ENCODE measurements at places on chromosomes 11 and 22. TPM values are rescaled to one million over a fixed set of nuclear protein-coding genes. Genes with fewer than 3 reads are reported as not detected.
A peak's percentile ranks its signal among the peaks of the same experiment; 100 is the strongest.

The OR51B5 gene
- total RNA-seq = 1.2 TPM

The GGA1 gene
- 54.2 TPM for total RNA-seq

The C11orf16 gene
- not detected for total RNA-seq

The OR4A16 gene
- total RNA-seq = not detected

The MMP12 gene
- total RNA-seq = not detected

The ATF4 gene
- total RNA-seq = 174 TPM

The P4HA3 gene
- total RNA-seq = 2.9 TPM

The TRMU gene
- total RNA-seq = 113 TPM

The SMTN gene
- 46.2 TPM for total RNA-seq

The CSF2RB gene
- total RNA-seq = 1.9 TPM

- H3K4me1 ChIP-seq = no peaks in the 10 kb centered on the region
- peaks cover 61% of the 10 kb centered on the region for H3K36me3 ChIP-seq
- DNase-seq = no peak
- no peaks in the 10 kb centered on the region for H3K27me3 ChIP-seq
Measured at GRCh38 chr11:36492724-36493304, 17.3 kb downstream of the TRAF6 start.

- no peaks in the 10 kb centered on the region for H3K27me3 ChIP-seq
- H3K4me3 ChIP-seq = no peak overlapping the region
- peaks cover 13% of the 10 kb centered on the region for H3K4me1 ChIP-seq
- H3K27ac ChIP-seq = no peak overlapping the region
Measured at GRCh38 chr22:27851974-27852746, 50.6 kb upstream of the MN1 start.

- no peak overlapping the region for H3K4me3 ChIP-seq
- no peak for DNase-seq
- H3K4me1 ChIP-seq = no peaks in the 10 kb centered on the region
- peak overlapping the region; percentile 33 for H3K27ac ChIP-seq
Measured at GRCh38 chr22:46673662-46674236, 53.6 kb downstream of the GRAMD4 start.

DNA sequence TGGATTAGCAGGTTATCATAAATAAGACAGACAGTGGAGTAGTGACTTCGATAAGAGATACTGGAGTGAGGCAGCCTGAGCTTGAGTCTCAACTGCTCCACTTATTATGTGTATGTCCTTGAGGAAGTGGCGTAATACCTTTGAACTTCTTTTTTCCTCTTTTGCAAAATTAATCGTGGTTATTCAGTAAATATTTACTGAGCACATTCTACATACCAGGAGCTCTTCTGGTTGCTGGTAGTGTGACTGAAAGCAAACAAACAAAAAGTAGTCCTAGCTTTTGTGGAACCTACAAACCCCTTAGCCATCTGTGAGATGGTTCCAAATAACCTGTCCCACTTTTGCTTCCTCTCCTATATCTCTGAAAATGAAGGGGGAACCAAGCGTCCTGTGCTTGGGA is 125.6 kb upstream of the ASPHD2 start:
- H3K27ac ChIP-seq = no peak overlapping the region
- DNase-seq = no peak
- no peaks in the 10 kb centered on the region for H3K4me1 ChIP-seq
- no peaks in the 10 kb centered on the region for H3K36me3 ChIP-seq

GRCh38 chr22:41664951-41665350 is 23.7 kb downstream of the SNU13 start:
- H3K27ac ChIP-seq = no peak overlapping the region
- H3K36me3 ChIP-seq = peaks cover 52% of the 10 kb centered on the region
- no peaks in the 10 kb centered on the region for H3K27me3 ChIP-seq
- peaks cover 15% of the 10 kb centered on the region for H3K4me1 ChIP-seq
- no peak for DNase-seq

DNA sequence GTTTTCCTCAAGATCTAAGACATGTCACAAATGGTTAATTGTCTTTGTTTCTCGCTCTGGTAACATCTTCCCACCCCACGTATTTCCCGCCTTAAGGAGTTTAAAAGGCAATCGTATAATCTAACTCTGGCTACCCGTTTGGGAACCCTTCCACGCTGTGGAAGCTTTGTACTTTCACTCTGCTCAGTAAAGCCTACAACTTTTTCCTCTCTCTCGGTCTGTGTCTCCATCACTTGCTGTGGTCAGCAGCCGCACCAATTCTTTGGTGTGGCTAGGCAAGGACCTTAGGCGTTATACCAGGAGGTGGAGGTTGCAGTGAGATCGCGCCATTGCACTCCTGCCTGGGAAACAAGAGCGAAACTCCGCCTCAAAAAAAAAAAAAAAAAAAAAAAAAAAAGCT is 1430.1 kb downstream of the LRRC4C start:
- peak; percentile 2 for DNase-seq
- peaks cover 3% of the 10 kb centered on the region for H3K4me1 ChIP-seq
- no peak overlapping the region for H3K27ac ChIP-seq
- no peak overlapping the region for H3K4me3 ChIP-seq

DNA sequence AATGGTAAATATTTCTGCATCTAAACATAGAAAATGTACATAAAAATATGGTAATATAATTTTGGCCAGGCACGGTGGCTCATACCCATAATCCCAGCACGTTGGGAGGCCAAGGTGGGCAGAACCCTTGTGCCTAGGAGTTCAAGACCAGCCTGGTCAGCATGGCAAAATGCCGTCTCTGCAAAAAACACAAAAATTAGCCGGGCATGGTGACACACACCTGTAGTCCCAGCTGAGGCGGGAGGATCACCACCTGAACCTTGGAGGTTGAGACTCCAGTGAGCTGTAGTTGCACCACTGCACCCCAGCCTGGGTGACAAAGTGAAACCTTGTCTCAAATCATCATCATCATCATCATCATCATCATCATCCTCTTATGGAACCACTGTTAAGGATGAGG is 230.6 kb upstream of the NCAM1 start:
- DNase-seq = no peak
- no peak overlapping the region for H3K4me3 ChIP-seq
- H3K36me3 ChIP-seq = no peaks in the 10 kb centered on the region
- H3K27ac ChIP-seq = no peak overlapping the region

DNA sequence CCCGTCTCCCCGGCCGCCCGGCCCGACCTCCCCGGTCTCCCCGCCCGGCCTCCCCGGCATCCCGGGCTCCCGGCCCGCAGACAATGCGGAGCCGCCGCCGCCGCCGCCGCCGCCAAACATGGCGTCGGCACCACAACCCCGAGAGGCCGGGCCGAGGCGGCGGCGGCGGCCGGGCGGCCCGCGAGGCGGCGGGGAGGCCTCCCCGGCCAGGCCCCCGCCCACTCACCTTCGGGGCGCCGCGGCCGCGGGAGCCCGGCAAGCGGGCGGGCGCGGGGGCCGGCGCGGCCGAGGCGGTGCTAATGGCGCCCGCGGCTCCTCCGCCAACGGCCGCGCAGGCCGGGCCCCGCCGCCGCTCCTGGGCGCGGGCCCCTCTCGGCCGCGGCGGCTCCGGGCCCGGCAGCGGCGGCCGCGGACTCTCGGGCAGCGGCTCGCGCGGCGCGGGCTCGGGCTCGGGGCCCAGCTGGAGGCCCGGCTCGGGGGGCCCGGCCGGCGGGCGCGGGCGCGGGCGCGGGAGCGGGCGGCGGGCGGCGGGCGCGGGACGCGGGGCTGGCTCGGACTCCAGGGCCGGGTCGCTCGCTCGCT is 311 bp downstream of the BRD1 start:
- H3K36me3 ChIP-seq = peaks cover 17% of the 10 kb centered on the region
- no peaks in the 10 kb centered on the region for H3K27me3 ChIP-seq
- peaks cover 27% of the 10 kb centered on the region for H3K4me1 ChIP-seq
- peak overlapping the region; percentile 82 for H3K27ac ChIP-seq
- peak overlapping the region; percentile 89 for H3K4me3 ChIP-seq
- DNase-seq = no peak

DNA sequence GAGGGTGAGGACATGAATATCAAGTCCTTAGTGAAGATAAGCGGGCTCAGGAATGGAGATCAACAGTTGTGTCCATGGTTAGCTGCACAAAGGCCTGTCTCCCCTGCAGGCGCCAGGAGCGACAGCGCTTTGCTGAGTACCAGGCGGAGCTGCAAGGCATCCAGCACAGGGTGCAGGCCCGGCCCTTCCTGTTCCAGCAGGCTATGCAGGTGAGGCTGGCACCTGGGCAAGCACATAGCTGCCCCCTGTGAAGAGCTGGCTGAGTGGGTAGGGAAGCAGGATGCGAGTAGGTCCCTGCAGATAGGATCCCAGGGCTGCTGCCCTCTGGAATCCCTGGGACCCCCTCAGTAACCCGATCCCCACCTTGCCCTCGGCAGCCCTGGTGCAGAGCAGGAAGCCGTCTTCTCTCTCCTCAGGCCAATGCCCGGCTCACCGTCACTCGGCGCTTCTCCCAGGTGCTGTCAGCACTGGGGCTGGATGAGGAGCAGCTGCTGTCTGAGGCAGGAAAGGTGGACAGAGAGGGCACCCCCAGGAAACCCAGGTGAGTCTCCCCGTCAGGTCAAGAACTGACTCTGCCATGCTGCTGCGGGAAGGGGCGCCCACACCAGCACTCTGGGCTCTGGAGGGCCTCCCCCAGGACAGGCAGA is 2.6 kb upstream of the SART1 start:
- DNase-seq = peak; percentile 35
- H3K4me3 ChIP-seq = no peak overlapping the region
- H3K4me1 ChIP-seq = peaks cover 24% of the 10 kb centered on the region
- H3K27me3 ChIP-seq = no peaks in the 10 kb centered on the region
- no peak overlapping the region for H3K27ac ChIP-seq

DNA sequence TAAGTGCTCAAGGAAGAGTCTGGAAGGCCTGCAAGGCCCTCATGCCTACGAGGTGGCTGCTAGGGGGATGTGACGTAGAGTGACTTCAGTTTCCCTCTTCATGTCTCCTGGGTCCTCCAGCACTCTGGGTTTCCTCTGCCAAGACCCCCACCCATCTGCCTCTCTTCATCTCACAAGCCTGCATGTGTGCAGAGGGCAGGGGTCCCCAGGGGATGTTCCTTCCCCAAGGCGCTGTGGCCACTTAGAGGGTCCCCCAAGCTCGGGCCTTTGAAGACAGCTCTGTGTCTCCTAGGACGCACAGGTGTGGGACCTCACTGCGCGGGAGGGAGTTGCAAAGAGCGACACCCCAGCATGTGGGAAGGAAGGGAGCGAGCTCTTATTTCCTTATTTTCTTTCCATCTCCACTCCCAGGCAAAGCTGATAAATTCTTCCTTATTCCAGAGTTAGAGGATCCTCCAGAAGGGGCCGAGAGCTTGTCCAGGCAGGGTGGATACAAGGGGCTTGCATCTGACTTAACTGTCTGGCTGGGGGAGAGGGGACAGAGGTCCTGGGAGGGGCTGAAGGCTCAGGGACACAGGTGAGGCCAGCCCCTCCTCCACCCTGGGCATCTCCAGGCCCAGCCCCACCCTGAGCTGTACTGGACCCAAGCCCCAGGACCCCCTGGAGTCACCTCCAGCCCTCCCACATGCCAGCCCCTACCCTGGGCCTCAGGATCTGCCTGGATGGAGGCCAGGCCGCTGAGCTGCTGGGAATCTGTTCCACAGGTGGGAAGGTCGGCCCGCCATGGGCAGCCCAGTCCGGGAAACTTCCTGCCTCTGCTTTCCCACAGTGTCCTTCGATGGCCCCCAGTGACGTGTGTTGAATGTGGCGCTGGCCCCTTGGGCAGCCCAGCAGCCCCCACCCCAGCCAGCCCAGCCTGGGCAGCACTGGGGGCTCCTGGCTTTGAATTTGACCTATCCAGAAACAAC is 59.7 kb upstream of the KCNQ1OT1 start:
- H3K4me1 ChIP-seq = peaks cover 8% of the 10 kb centered on the region
- no peak for DNase-seq
- no peaks in the 10 kb centered on the region for H3K27me3 ChIP-seq
- H3K4me3 ChIP-seq = no peak overlapping the region
- no peaks in the 10 kb centered on the region for H3K36me3 ChIP-seq
